ENCODE measurements at places on chromosomes 3 and 15. TPM values are rescaled to one million over a fixed set of nuclear protein-coding genes. Genes with fewer than 3 reads are reported as not detected.

DNA sequence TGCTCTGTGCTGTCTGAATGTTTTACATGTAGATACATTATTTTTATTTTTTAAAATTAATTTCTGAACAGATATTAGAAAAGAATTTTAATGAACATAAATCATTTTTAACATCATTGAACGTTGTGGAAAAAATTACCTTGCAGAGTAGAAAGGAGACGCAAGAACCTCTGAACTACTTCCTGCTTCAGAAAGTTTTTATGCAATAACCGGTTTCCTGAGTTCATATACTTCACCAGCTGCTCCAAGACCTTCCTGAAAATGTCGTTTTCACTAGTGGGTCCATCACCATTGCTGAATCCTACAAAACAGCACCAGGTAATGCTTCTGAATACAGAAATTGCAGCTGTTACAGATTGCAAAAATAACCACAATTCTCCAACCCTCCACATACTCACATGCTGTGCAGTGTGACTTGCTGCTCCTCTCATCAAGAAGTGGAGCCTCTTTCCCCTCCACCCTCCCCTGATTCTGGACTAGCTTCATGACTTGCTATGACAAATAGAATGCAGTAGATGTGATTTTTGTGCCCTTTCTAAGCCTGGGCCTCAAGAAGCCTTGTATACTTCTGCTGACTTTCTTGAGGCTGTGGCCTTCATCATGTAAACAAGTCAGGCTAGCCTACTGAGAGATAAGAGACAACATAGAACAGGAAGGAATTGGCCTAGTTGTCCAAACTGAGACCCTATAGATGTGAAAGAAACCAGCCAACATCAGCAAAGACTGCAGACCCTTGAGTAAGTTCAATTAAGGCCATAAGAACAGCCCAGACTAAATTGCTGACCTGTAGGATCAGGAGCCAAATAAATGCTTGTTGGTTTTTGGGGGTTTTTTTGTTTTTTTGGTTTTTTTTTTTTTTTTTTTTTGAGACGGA lies 80.4 kb downstream of the TRANK1 start:
- H3K4me3 ChIP-seq: no peak overlapping the region
- no peaks in the 10 kb centered on the region for H3K4me1 ChIP-seq
- H3K36me3 ChIP-seq: 0 out of 2 replicates have a peak, but pooled peaks cover 3% of the 10 kb centered on the region
- H3K27me3 ChIP-seq: no peaks in the 10 kb centered on the region
- DNase-seq: no peak

DNA sequence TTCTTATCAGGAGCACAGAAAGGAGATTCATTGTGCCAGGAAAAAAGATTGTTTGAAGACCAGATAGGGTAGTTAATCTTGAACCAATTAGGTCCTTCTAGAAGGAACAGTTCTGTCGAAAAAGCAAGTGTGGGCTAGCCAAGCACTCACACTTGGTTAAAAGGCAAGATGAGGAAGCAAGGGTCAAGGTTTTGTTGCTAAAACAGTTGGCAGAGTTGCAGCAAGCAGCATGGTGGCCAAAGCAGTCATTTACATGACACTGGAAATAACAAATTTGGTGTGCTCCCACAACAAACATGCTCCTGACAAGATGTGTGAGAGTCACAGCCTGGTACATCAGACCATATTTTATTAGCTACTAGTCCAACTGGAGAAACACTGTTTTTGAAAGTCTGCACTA lies 228.0 kb upstream of the CFAP20DC start:
- H3K4me1 ChIP-seq: peaks cover 19% of the 10 kb centered on the region
- H3K27me3 ChIP-seq: no peaks in the 10 kb centered on the region
- no peaks in the 10 kb centered on the region for H3K36me3 ChIP-seq

Gene ZNF80
- not detected for total RNA-seq

Gene CTXN2
- not detected for total RNA-seq

- DNase-seq: no peak
- no peaks in the 10 kb centered on the region for H3K36me3 ChIP-seq
- no peak overlapping the region for H3K4me3 ChIP-seq
- H3K27ac ChIP-seq: no peak overlapping the region
- H3K27me3 ChIP-seq: peaks cover 28% of the 10 kb centered on the region
- no peaks in the 10 kb centered on the region for H3K4me1 ChIP-seq
These were observed 40.9 kb upstream of the GOLGA8J start for GRCh38 chr15:30041868-30042267.

- DNase-seq: peak; percentile 34
- H3K27ac ChIP-seq: no peak overlapping the region
- H3K27me3 ChIP-seq: no peaks in the 10 kb centered on the region
- no peak overlapping the region for H3K4me3 ChIP-seq
These were observed 1.5 kb downstream of the GPR87 start for GRCh38 chr3:151315136-151315535.

- no peaks in the 10 kb centered on the region for H3K27me3 ChIP-seq
- H3K36me3 ChIP-seq: no peaks in the 10 kb centered on the region
- no peak for DNase-seq
- no peaks in the 10 kb centered on the region for H3K4me1 ChIP-seq
These were observed 80.1 kb upstream of the FEZF2 start for GRCh38 chr3:62453448-62453847.

Gene ARID3B
- total RNA-seq: 4.9 TPM

Gene GRM2
- total RNA-seq: not detected

DNA sequence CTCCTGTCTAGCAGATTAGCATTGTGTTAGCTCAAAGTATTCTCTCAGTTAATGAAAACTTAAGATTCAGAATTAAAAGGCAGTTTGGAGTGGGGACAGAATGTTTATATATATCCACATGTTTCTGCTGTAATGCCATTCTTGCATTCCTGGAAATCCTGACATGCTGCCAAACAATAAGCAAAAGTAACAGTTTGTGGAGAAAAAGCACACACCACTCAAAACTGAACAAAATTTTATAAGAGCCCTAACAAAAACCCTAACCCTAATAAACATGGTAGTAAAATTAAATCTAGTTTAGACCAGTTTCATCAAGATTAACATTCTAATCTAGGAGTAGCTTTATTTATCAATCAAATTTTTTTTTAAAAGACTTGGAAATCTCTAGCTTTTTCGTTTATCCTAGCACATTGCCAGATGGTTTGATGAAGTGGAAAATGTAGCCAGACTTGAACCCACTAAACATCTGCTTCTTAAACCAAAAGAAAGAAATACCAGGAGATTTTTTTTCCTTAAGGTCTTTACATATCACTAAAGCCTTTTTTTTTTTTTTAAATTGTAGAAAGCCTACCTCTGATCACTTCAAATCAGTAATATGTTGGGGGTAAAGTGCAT lies 3.7 kb downstream of the TCAIM start:
- no peak overlapping the region for H3K27ac ChIP-seq
- peaks cover 20% of the 10 kb centered on the region for H3K4me1 ChIP-seq
- no peak overlapping the region for H3K4me3 ChIP-seq
- H3K27me3 ChIP-seq: no peaks in the 10 kb centered on the region

Gene KLHL40
- total RNA-seq: not detected

Gene ZNF662
- 1.4 TPM for total RNA-seq

Gene ITIH3
- not detected for total RNA-seq

DNA sequence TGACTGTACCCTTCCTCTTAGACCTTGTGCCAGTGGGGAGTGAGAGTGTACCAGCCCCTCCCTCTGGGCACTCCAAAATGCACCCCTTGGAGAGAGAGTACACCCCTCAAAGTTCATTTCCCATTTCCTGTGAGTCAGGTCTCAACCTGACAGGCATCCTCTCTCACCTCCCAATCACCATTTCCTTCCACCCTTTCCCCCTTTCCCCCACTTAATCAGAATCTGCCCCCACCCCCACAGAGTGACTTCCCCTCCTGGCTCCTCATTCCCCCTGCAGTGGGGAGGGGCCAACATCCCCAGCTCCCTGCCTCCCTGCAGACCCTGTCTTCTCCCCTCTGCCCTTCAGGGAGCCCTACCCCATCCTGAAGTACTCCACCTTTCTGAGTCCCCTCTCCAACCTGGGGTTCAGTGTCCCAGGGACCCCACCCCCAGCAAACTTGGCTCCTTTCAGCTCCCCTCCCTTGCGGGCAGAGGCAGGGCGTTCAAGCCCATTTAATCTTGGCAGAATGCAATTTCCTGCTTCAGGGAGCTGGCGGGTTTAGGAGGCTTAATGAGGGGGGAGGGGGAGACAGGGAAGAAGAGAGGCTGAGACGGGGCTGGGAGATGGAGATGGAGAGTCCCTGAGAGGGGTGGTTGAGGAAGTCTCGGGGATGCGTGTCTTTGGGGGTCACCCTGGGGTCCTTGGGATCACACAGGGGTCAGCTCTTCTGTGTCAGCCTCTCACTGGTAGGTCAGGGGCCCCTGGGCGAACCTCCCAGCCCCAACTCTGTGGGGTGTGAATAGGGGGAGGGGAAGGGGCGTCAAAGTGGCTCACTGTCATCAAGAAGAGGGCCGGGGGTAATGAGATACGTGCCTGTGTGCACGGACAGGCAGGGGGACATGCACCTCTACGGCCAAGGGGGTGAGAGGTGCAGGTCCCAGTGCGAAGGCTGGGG lies 16.6 kb upstream of the SEMA3F start:
- H3K27ac ChIP-seq: no peak overlapping the region
- peak overlapping the region; percentile 18 for H3K4me3 ChIP-seq
- H3K36me3 ChIP-seq: no peaks in the 10 kb centered on the region
- peak; percentile 37 for DNase-seq

- peak overlapping the region; percentile 88 for H3K4me3 ChIP-seq
- peak overlapping the region; percentile 73 for H3K27ac ChIP-seq
- peaks cover 7% of the 10 kb centered on the region for H3K36me3 ChIP-seq
- H3K4me1 ChIP-seq: peaks cover 42% of the 10 kb centered on the region
These were observed 928 bp downstream of the RAD18 start for GRCh38 chr3:8962226-8962861.

DNA sequence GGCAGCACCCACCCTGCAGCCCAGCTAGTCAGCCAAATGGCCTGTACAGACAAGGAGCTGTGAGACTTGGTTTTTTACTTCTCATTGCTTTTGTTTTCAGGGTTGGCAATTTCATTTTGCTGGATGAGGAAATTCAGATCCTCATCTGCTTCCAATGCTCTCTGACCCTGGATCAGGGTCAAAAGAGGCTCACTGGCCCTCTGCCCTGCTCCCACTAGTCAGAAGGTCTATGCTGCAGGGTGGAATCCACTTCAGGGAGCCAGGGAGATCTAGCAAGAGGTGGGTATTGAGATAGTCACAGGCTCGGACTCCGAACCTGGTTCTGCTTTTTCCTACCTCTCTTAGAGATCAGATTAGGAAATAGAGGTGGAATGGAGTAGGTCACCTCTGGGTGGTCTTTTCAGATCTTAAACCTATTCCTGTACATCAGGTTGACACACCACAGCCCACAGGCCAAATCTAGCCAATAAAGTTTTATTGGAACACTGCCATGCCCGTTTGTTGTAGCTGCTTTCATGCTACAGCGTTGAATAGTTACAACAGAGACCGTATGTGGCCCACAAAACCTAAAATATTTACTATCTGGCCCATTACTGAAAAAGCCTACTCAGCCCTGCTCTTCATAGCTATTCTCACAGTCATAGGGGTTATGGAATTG lies 26.4 kb upstream of the GLCE start:
- DNase-seq: no peak
- no peak overlapping the region for H3K4me3 ChIP-seq
- peaks cover 19% of the 10 kb centered on the region for H3K27me3 ChIP-seq
- H3K4me1 ChIP-seq: peaks cover 2% of the 10 kb centered on the region

DNA sequence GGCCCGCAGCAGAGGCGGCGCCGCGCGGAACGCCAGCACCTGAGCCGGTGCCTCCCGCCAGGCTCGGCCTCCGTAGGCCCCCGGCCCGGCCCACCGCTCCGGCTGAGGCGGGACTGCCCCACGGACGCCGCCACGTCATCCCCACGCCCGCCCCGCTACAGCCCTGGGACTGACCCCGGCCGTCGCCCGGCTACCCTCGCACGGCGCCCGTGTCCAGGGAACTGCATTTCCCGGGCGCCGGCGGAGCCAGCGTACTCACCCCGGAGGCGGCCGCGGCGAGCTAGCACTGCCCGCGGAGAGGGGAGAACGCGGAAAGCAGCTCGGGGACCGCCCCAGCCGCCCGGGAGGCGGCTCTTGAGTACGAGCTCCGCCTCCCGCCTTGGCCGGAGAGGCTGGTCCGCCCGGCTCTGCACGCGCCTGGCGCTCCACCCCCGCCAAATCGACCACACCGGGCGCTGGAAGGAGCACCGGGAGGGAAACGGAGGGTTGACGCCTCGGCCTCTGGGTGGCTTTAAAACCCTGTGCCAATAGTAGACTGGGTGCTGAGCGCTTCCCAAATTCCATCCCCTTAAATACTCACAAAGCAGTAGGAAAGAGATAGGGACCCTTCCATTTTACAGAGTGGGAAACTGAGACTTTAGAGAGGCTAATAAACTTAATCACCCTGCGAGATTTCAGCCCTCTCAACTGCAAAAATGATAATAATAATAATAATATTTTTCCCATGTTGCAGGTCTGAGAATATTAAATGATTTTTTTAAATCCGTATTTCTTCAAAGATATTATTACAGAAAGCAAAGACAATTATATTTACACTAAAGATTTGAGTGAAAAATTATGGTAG lies at the start of gene B4GALT4:
B4GALT4 (minus strand) TSS at position 288 of the 844 bp plus-strand sequence. CDS start 10,779 bp downstream, outside the sequence.
- peak within 1 kb of the TSS; percentile 81 for H3K4me3 ChIP-seq
- H3K36me3 ChIP-seq: no peaks in the 10 kb centered on the region
- H3K27me3 ChIP-seq: no peaks in the 10 kb centered on the region
- H3K4me1 ChIP-seq: peaks cover 36% of the 10 kb centered on the region
- H3K27ac ChIP-seq: peak within 1 kb of the TSS; percentile 77

- peak; percentile 5 for DNase-seq
- H3K27ac ChIP-seq: no peak overlapping the region
- H3K36me3 ChIP-seq: no peaks in the 10 kb centered on the region
- no peaks in the 10 kb centered on the region for H3K27me3 ChIP-seq
These were observed 665.5 kb upstream of the NAALADL2 start for GRCh38 chr3:174193604-174194003.

- no peak overlapping the region for H3K4me3 ChIP-seq
- no peak for DNase-seq
- H3K4me1 ChIP-seq: 0 out of 2 replicates have a peak, but pooled peaks cover 6% of the 10 kb centered on the region
- no peaks in the 10 kb centered on the region for H3K27me3 ChIP-seq
- no peak overlapping the region for H3K27ac ChIP-seq
These were observed 2.1 kb upstream of the ANP32A start for GRCh38 chr15:68822818-68823217.

Gene KNL1
- total RNA-seq: 14.5 TPM

- no peak overlapping the region for H3K4me3 ChIP-seq
- H3K36me3 ChIP-seq: no peaks in the 10 kb centered on the region
- H3K4me1 ChIP-seq: peaks cover 12% of the 10 kb centered on the region
- H3K27ac ChIP-seq: no peak overlapping the region
- no peaks in the 10 kb centered on the region for H3K27me3 ChIP-seq
- no peak for DNase-seq
These were observed 214.4 kb upstream of the CBLB start for GRCh38 chr3:106083207-106083606.

DNA sequence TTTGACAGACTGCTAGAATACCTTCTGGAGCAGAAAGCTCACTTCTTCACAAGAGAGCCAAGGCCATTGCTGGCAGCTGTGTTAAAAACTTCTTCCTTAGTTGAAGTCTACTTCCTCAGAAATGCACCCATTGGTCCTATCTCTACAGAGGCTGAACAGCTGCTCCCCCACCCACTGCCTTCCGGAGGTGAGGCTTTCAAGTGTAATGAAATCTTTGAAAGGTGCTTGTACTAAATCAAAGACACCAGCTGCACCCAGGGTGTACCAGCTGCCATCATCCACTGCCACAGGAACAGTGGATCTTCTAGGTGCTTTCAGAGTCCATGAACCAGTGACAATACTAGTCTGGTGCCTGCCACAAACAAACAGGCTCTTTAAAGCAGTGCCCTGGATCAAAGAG lies 26.4 kb upstream of the HERC1 start:
- no peak overlapping the region for H3K4me3 ChIP-seq
- H3K27me3 ChIP-seq: no peaks in the 10 kb centered on the region
- no peak overlapping the region for H3K27ac ChIP-seq

Gene TMCO5A
- total RNA-seq: not detected

Gene UBE2E1
- total RNA-seq: 65.3 TPM

Gene LDHAL6B
- total RNA-seq: not detected
